ENCODE measurements at places on chromosomes 4 and X. TPM values are rescaled to one million over a fixed set of nuclear protein-coding genes. Genes with fewer than 3 reads are reported as not detected.
A peak's percentile ranks its signal among the peaks of the same experiment; 100 is the strongest.

The SSX1 gene
- not detected for total RNA-seq

DNA sequence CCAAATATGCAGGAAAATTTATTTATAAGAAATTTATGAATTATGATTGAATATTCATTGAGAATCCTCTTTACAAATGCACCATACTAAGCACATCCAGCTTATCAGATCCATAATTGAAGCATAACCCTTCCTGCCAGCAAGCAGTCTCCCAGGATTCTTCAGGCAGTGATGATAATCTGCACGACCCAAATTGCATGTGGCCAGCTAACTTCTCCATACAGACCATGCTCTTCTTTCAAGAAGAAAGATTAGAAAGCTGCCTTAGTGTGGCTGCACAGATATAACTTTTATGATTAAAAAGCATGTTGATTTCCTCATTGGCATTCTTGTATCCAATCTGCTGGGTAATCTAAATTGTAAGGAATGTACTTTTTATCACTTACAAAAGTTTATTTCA, 3.3 kb upstream of the CBR4 start:
- no peak overlapping the region for H3K27ac ChIP-seq
- peaks cover 15% of the 10 kb centered on the region for H3K4me1 ChIP-seq
- H3K4me3 ChIP-seq = no peak overlapping the region
- H3K36me3 ChIP-seq = no peaks in the 10 kb centered on the region
- H3K27me3 ChIP-seq = no peaks in the 10 kb centered on the region
- no peak for DNase-seq

The PGRMC1 gene
- 109 TPM for total RNA-seq

GRCh38 chr4:105714071-105714521, 5.5 kb downstream of the GSTCD start:
- H3K36me3 ChIP-seq = peaks cover 10% of the 10 kb centered on the region
- H3K27ac ChIP-seq = no peak overlapping the region
- DNase-seq = no peak
- no peaks in the 10 kb centered on the region for H3K27me3 ChIP-seq
- no peaks in the 10 kb centered on the region for H3K4me1 ChIP-seq
- no peak overlapping the region for H3K4me3 ChIP-seq

DNA sequence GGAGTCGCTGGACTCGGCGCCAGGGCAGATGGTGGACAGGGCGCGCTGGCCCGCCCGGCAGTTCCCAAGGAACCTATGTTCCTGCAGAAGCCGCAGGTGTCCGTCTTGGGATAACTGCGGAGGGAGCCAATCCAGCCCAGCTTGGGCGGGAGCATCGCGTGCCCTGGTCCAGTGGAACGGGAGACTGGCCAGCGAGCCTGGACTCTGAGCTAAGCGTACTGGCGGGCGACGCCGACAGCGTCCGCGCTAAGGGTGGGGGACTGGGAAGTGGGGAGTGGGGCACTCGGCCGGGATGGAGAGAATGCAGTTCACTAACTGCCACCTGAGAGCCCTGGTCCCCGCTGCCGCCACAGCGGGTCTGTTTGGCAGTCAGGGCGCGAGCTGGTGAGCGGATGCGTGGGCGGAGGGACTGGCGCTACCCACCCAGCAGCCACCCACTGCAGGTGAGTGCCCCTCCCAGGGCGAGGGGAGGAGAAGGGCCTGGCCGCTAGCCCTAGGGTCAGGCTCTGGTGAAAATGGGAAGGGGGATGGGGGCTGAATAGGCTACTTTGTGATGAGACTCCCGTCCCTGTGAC, 1.3 kb upstream of the MAMLD1 start:
- peaks cover 57% of the 10 kb centered on the region for H3K27me3 ChIP-seq
- DNase-seq = peak; percentile 66
- no peak overlapping the region for H3K4me3 ChIP-seq
- no peaks in the 10 kb centered on the region for H3K36me3 ChIP-seq
- H3K27ac ChIP-seq = no peak overlapping the region

DNA sequence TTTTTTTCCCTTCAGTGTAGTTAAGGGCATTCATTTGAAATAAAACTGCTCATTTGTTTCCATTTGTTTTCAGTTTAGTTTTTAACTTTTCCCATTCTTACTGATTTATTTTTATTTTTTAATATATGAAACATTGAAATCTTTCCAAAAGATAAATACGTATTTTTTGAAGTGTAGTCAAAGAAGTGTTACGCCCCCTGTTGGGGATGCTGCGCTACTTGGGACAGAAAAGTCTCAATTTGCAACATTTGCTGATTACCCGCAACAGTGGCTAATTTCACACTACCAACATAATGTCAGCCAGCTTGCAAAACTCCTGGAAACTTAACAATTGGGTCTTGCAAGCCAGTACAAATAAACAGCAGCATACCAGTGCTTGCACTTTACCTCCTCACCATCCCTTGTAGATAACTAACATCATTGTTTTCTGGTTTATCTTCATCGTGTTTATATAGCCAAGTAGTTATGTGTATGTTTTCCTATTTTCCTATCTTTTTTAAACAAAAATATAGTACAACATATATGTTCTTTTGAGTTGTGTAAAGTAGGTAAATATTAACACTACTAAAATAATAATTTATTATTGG, 158.6 kb downstream of the STPG2 start:
- H3K4me3 ChIP-seq = no peak overlapping the region
- H3K36me3 ChIP-seq = no peaks in the 10 kb centered on the region
- no peak overlapping the region for H3K27ac ChIP-seq
- no peaks in the 10 kb centered on the region for H3K27me3 ChIP-seq
- DNase-seq = peak; percentile 70
- no peaks in the 10 kb centered on the region for H3K4me1 ChIP-seq

The HTRA3 gene
- 4.4 TPM for total RNA-seq

GRCh38 chr4:150251752-150252190, 173.5 kb downstream of the DCLK2 start:
- DNase-seq = peak; percentile 83
- H3K27ac ChIP-seq = peak overlapping the region; percentile 68
- peaks cover 2% of the 10 kb centered on the region for H3K4me1 ChIP-seq

The ART3 gene
- total RNA-seq = 0.92 TPM

GRCh38 chr4:140297221-140297570, 76.2 kb upstream of the SCOC start:
- H3K27ac ChIP-seq = no peak overlapping the region
- H3K36me3 ChIP-seq = no peaks in the 10 kb centered on the region
- no peaks in the 10 kb centered on the region for H3K27me3 ChIP-seq
- H3K4me3 ChIP-seq = no peak overlapping the region
- H3K4me1 ChIP-seq = no peaks in the 10 kb centered on the region

DNA sequence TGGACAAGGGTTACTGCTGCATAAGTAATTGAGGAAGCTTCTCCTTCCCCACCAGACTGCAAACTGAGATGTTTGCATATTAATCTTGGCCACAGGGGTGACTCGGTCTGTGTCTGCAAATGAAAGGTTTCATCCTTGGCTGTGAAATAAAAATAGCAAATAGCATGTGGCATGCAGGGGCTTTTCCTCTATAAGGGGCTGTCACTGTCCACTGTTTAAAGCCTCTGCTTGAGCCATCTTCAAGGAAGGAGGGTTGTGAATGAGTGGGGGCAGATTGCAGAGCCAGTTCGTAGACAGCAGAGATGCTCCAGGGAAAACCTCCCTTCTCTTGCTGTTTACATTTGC, 33.3 kb downstream of the TMSB4X start:
- H3K4me1 ChIP-seq = no peaks in the 10 kb centered on the region
- H3K27ac ChIP-seq = no peak overlapping the region
- H3K27me3 ChIP-seq = no peaks in the 10 kb centered on the region
- no peaks in the 10 kb centered on the region for H3K36me3 ChIP-seq

- no peak overlapping the region for H3K4me3 ChIP-seq
- H3K27me3 ChIP-seq = no peaks in the 10 kb centered on the region
- DNase-seq = no peak
Measured at GRCh38 chr4:108466936-108467902, 153.2 kb upstream of the RPL34 start.

- DNase-seq = no peak
- no peaks in the 10 kb centered on the region for H3K4me1 ChIP-seq
- no peak overlapping the region for H3K27ac ChIP-seq
- no peaks in the 10 kb centered on the region for H3K36me3 ChIP-seq
- no peak overlapping the region for H3K4me3 ChIP-seq
Measured at GRCh38 chr4:188650516-188650915, 511.3 kb downstream of the TRIML1 start.

- H3K27me3 ChIP-seq = no peaks in the 10 kb centered on the region
- H3K27ac ChIP-seq = no peak overlapping the region
- H3K36me3 ChIP-seq = no peaks in the 10 kb centered on the region
- no peak for DNase-seq
- H3K4me1 ChIP-seq = peaks cover 20% of the 10 kb centered on the region
Measured at GRCh38 chr4:140251571-140251970, 97.6 kb upstream of the MAML3 start.

DNA sequence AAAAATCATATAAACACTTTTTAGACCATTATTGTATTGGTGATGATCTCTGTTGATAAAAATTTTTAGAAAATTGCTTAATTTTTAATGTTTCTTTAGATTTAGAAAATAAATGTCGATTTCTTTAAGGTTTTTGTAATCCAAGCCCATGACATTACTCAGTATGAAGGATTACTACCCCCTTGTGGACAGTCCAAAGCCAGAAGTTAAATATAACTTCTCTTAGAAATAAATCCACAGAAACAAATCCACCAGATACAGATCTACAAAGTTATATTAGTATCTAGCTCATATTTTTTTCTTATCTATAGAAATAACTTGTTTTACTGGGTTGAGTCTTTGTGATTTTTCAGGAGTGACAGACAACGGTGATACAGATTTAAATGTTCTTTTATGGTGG, 18.9 kb downstream of the TIFA start:
- no peak overlapping the region for H3K27ac ChIP-seq
- H3K36me3 ChIP-seq = peaks cover 41% of the 10 kb centered on the region
- no peak for DNase-seq
- no peak overlapping the region for H3K4me3 ChIP-seq
- H3K27me3 ChIP-seq = no peaks in the 10 kb centered on the region

- no peak for DNase-seq
- no peak overlapping the region for H3K4me3 ChIP-seq
- no peaks in the 10 kb centered on the region for H3K36me3 ChIP-seq
- H3K27ac ChIP-seq = no peak overlapping the region
- no peaks in the 10 kb centered on the region for H3K4me1 ChIP-seq
Measured at GRCh38 chrX:22690116-22690515, 309.6 kb upstream of the DDX53 start.

- H3K4me3 ChIP-seq = no peak overlapping the region
- no peaks in the 10 kb centered on the region for H3K4me1 ChIP-seq
- no peaks in the 10 kb centered on the region for H3K36me3 ChIP-seq
- no peaks in the 10 kb centered on the region for H3K27me3 ChIP-seq
- no peak overlapping the region for H3K27ac ChIP-seq
Measured at GRCh38 chr4:164251257-164251656, 502.7 kb upstream of the SMIM31 start.

The SLC6A14 gene
- not detected for total RNA-seq

DNA sequence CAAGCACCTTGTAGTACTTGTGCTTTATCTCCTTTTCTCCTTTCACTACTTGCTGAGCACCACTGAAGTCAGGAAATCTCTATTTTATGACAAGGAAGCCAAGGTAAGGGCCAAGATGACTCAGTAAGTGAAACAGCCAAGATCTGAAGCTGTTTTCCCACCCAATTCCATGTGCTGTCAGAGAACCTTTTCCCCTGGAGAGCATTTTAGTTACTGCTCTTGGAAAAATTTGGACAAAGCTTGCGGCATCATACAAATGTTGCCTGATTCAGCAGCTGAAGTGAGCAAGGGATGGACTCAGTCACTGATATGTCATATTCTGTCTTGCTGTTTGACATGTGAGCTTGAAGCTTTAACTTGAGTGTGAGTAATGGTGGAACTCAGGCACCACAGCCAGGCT, 391.4 kb downstream of the RAB28 start:
- no peaks in the 10 kb centered on the region for H3K4me1 ChIP-seq
- no peaks in the 10 kb centered on the region for H3K36me3 ChIP-seq
- no peak overlapping the region for H3K4me3 ChIP-seq
- H3K27me3 ChIP-seq = no peaks in the 10 kb centered on the region
- no peak overlapping the region for H3K27ac ChIP-seq

GRCh38 chr4:41077628-41078027, 136.7 kb downstream of the APBB2 start:
- H3K27ac ChIP-seq = no peak overlapping the region
- peaks cover 25% of the 10 kb centered on the region for H3K4me1 ChIP-seq
- H3K4me3 ChIP-seq = no peak overlapping the region

GRCh38 chr4:8167291-8167690, 8.7 kb upstream of the ABLIM2 start:
- no peak overlapping the region for H3K27ac ChIP-seq
- H3K4me3 ChIP-seq = no peak overlapping the region
- H3K4me1 ChIP-seq = no peaks in the 10 kb centered on the region

GRCh38 chrX:38352362-38352761, at the start of gene OTC:
Gene OTC (plus strand): TSS chrX:38352604. CDS start chrX:38352697, 93 bp downstream.
- no peak for DNase-seq
- H3K27me3 ChIP-seq = no peaks in the 10 kb centered on the region
- no peak within 1 kb of the TSS for H3K4me3 ChIP-seq
- no peaks in the 10 kb centered on the region for H3K4me1 ChIP-seq
- H3K27ac ChIP-seq = no peak within 1 kb of the TSS

DNA sequence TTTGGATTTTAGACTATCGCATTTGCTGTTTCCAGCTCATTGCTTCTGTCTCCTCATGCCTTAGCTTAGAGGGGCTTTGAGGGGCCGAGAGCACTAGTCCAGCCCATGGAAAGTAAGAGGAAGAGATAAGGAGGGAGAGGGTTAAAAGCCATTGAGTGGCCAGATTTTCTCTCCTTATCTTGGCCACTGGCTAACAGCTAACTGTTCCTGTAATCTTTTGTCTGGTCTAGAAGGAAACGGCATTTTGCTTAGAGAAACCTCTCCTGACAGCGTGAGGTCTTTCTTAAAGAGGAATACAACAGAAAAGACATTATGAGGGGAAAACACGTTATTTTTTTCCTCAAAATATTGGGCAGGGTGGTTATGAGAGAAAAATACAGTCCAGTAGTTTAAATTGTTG, 7.9 kb downstream of the GPR101 start:
- no peaks in the 10 kb centered on the region for H3K36me3 ChIP-seq
- DNase-seq = no peak
- no peaks in the 10 kb centered on the region for H3K4me1 ChIP-seq
- peaks cover 40% of the 10 kb centered on the region for H3K27me3 ChIP-seq

The SSX2B gene
- total RNA-seq = not detected

GRCh38 chrX:24619647-24620046, 27.5 kb downstream of the PCYT1B start:
- no peaks in the 10 kb centered on the region for H3K4me1 ChIP-seq
- no peaks in the 10 kb centered on the region for H3K36me3 ChIP-seq
- H3K27ac ChIP-seq = no peak overlapping the region
- H3K4me3 ChIP-seq = no peak overlapping the region

The CTAG1A gene
- not detected for total RNA-seq

The GUCY1A1 gene
- 0.58 TPM for total RNA-seq

The SCLT1 gene
- total RNA-seq = 11.4 TPM
